NCI-H187 treated with DMSO at 0.1 percent for 48 hours (cell line): ENCODE measurements at places on chromosomes 3 and 15.

- no peak for DNase-seq
These were observed 126.7 kb upstream of the GMNC start for GRCh38 chr3:190989218-190989617.

GRCh38 chr3:181510500-181510899, 201.2 kb upstream of the SOX2 start:
- no peak for DNase-seq

DNA sequence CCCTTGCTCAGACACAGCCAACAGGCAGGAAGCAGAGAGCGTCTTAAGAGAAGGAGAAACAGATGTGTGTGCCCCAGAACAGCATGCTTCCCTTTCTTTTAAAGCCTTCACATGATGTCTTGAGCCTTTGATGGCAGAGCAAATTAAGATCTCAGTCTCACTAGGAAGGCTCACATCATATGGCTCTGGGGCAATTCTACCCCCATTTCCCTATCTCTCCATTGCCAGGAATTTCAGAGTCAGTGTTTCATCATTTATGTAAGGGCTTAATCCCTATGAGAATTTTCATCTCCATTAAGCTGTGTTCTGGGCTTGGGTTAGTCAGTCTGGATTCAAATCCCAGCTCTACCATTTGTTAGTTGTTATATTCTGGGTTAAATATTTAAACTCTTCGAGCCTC, 41.4 kb upstream of the GLCE start:
- no peak for DNase-seq

DNA sequence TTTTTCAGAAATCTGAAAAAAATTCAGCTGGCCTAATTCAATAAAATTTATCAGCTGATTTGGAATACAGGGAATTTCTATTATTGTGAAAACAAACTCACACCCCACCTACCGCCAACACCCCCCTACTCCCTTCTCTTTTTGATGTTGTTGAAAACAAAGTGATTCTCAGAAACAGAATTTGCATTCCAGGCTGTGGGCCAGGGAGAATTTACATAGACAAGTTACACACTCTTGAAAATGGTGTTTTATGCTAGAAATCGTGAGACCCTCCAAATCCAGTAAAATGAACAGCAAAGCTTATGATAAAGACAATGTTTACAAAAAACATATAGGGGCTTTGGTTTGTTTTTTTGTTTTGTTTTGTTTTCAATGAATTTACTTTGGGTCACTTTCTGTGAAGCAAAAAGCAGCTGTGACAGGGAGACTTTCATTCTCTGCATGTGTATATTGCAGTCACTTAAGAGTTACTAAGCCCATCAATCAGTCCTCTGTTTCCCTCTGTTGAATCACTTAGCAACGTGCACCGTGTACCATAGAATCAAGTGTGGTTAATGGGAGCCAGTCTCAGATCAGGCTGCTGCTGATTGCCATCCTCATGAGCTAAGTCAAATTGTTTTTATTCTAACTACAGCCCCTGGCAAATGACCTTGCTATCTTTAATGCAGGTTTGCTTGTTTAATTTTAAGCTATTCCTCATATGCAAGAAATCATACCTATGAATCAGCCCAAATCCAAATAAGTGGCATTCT, 159.8 kb downstream of the ALCAM start:
- DNase-seq: no peak

DNA sequence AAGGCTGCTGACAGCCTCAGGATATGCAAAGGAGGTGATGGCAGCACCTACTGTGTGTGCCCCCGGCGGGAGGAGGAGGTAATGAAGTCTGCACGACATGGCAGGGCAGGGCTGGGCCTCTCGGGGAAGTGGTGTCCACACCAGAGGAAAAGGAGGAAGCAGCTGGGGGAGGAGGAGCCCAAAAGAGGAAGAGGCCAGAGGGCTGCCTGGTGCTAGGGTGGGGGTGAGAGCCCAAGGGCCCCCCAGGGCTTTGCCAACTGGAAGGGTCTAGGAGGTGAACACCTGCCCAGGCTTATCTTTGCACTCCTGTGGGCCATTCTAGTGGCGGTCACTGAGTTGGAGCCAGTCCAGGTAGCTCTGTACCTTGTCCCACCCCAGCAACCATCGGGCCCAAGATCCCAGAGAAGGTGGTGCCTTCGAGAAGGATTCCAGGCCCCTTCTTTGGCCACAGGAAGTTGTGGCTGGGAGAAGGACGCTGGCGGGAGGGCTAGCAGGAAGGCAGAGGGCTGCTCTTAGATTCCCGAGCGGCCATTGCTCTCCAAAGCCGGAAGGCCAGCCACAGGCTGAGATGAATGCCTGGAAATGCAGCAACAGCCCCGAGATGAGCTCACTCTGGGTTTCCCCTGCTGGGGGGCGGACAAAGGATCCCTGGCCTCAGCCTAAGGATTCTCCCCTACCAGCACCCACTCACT, 7.0 kb downstream of the GNAI2 start:
- DNase-seq: no peak

DNA sequence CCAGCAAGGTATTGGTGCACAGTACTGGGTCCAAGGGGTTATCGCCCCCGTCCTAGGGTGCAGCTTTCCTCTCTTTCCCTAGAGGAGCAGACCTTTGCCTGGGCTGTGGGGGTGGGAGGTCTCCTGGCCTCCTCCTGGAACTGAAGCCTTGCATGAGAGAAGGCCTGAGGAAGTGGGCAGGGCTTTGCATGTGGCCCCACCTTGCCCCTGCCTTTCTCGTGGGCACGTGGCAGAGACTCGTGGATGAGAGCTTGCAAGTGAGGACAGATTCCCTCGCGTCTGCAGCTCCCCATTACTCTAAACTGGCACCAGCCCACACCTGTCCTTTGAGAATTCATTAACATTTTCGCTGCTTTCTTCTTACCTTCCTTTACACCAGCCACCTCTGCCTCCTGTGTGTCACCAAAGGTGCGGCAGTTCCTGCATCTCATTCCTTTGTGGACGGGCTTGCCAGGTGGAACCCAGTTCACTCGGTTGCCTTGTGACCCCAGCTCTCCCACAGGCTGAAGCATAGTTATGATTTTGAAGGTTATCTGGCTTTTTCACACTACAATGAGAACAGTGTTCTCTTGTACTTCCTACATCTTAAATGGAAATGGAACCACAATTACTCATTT, 40.9 kb upstream of the NR2C2 start:
- no peak for DNase-seq

GRCh38 chr3:78165876-78166275, 1126.0 kb downstream of the ROBO2 start:
- no peak for DNase-seq

- no peak for DNase-seq
These were observed 32.5 kb downstream of the ARNT2 start for GRCh38 chr15:80436511-80437307.

- DNase-seq: no peak
These were observed 48.2 kb upstream of the IGF1R start for GRCh38 chr15:98599909-98600691.
